Ammon's horn (tissue), 1 donor: ENCODE measurements at places on chromosomes 13 and 19.

- DNase-seq: no peak
Observed at GRCh38 chr13:35916146-35916545, 215.0 kb downstream of the DCLK1 start.

DNA sequence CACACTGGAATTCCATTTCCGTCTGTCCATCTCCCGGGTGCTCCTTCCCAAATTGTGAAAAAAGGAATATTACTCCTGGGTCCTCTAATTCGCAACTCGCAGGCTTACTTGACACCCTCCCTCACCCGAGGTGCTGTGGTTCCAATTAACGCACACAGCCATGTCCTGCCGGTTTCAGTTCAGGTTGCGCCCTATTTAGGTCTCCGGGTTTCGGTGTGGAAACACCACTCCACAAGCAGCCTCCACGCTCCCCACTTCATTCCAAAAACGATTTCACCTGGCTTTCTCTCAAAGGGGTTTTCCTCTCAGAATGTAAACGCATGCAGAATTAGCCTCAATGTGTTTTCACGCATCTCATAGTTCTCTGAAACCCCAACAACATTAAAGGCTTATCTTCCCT, 37.9 kb downstream of the NAXD start:
- no peak for DNase-seq

GRCh38 chr19:28530406-28531035, 682.4 kb downstream of the UQCRFS1 start:
- no peak for DNase-seq

- no peak for DNase-seq
Observed at GRCh38 chr19:2699413-2700140, 2.9 kb downstream of the GNG7 start.

DNA sequence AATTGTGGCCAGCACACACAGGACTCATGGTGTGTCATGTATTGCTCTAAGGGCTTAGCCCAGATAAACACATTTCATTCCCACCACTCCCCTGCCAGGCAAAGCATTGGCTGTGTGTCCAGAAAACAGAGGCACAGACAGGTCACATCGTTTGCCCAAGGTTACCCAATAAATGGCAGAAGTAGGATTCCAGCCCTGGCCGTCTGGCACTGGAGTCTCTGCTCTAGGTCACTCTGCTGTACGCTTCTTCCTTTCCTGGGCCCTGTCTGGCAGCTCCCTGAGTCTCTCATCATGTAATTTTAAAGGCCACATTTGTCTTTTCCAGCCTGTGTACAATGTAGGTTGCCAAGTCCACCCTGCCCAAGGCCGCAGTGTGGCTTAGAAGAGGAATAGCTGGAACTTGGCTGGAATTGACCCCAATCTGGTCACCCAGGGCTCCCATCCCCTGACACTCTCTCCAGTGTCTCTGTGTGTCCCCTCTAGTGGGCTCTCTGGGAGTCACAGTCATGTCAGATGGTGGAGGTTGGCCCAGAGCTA, 264.5 kb upstream of the TSHZ3 start:
- DNase-seq: no peak

GRCh38 chr13:23716401-23716800, 146.2 kb downstream of the TNFRSF19 start:
- no peak for DNase-seq

- DNase-seq: no peak
Observed at GRCh38 chr19:40278361-40279035, 6.6 kb downstream of the AKT2 start.

GRCh38 chr19:2759362-2759761, 19.5 kb upstream of the SLC39A3 start:
- DNase-seq: no peak

- DNase-seq: no peak
Observed at GRCh38 chr13:67515895-67516294, 285.8 kb upstream of the PCDH9 start.

DNA sequence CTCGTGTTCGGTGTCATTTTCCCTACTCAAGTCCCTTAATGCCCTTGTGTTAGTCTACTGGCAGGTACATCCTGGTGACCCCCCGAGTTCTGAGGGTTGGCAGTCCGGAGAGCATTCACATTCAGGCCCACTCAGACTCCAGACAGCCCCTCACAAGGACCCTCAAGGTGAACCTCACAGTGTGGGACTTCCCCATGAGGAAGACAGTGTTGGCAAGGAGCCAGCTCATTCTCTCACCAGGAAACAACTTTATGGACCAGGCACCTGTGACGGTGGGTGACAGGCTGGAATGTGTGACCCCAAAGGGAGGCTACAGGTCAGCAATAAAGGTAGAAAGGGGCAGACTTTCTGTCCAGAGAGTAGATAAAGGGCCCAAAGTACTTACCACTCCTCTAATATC, 24.5 kb downstream of the RDH8 start:
- no peak for DNase-seq

- DNase-seq: no peak
Observed at GRCh38 chr19:2132731-2133490, 18.5 kb downstream of the AP3D1 start.

GRCh38 chr19:44626048-44626624, 12.8 kb downstream of the IGSF23 start:
- no peak for DNase-seq

- no peak for DNase-seq
Observed at GRCh38 chr13:94351292-94351990, 128.0 kb downstream of the DCT start.

- no peak for DNase-seq
Observed at GRCh38 chr19:21749090-21749489, 18.3 kb downstream of the ZNF100 start.

GRCh38 chr19:30567536-30568232, 195.5 kb downstream of the ZNF536 start:
- no peak for DNase-seq

GRCh38 chr13:99760456-99760855, 211.1 kb downstream of the ZIC5 start:
- DNase-seq: no peak

DNA sequence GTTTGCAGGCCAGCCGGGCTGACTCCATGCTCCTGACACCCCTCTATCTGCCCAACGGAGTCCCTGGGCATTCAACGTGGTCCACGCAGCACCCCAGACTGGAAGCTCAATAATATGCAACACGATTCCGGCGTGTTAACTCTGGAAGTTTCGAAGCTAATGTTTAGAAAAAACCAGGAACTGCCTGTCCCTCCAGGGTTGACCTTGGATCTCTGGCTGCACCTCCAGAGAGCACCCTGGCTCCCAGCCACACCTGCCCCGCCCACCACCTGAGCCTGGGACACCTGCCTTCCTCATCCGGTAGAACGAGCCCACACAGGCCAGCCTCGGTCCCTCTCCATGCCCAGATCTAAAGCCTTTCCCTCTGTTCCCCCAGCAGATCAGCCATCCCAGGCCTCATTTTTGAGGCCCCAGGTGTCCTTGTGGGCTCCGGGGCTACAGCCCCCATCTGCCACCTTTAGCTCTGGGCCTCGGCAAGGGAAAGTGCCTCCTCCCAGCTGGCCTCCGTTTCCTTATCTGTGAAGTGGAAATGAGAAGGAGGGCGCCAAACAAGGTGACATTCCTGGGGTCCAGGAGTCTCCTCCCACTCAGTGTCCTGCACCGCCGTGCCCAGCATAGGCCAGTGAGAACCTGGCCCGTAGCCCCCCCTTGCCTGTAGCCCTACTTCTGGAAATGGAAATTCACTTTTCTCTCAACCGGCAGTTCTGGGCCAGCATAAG, 38.7 kb downstream of the KLF2 start:
- no peak for DNase-seq

DNA sequence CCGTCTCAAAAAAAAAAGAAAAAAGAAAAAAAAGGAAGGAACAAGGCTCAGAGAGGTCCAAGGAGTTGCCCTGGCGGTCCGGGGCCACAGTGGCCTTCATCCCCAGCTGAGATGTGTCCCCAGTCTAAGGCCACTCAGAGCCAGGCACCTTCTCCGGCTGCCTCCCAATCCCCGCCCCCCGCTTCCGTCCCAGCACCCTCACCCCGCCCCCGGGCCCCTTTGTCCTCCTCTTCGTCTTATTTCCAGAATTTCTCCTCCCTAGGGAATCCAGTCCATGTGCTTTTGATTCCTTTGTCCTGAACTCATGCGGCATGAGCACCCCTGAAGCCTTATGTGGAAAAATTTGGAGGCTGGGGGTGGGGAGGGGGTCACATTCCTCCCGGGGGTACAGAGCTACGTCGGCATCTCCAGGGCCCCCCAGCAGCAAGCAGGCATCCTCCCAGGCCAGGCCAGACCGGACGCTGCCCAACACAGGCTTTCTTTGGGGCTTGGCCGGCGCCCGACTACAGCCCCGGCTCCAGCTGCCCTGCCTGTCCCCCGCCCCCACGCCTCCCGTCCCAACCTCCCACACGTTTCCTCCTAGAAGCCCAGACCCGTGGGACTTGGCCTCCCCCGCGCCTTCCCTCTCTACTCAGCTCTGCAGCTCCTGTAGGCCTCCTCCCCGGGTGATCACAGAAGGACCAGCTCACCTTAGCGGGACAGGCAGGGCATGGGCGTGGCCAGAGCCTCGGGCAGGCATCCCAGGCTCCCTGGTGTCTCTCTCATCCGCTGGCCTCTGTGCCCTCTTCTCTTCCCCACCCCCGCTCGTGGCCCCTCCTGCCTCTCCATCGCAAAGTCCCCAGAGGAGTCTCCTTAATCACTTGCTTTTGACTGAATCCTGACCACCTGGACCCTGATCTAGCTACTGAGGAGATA, 17.8 kb upstream of the ADGRE5 start:
- DNase-seq: no peak

- DNase-seq: no peak
Observed at GRCh38 chr19:39708594-39708993, 4.3 kb downstream of the LGALS14 start.

DNA sequence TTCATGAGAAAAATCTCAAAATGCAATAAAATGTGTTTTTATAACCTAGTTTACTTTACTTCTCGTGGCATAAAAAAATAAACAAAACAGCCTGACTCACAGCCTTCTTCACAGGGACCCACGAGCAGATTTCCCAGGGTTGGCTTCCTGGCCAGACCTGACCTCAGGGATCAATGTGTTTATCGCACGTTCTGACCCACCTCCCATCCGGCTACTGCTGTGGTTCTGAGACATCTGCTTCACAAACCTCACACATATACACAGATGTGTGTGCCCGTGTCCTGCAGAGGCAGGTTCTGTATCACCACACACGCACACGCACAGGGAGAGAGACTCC, 118.3 kb downstream of the COL4A2 start:
- DNase-seq: no peak

- DNase-seq: no peak
Observed at GRCh38 chr13:100594731-100595130, 6.1 kb upstream of the GGACT start.

DNA sequence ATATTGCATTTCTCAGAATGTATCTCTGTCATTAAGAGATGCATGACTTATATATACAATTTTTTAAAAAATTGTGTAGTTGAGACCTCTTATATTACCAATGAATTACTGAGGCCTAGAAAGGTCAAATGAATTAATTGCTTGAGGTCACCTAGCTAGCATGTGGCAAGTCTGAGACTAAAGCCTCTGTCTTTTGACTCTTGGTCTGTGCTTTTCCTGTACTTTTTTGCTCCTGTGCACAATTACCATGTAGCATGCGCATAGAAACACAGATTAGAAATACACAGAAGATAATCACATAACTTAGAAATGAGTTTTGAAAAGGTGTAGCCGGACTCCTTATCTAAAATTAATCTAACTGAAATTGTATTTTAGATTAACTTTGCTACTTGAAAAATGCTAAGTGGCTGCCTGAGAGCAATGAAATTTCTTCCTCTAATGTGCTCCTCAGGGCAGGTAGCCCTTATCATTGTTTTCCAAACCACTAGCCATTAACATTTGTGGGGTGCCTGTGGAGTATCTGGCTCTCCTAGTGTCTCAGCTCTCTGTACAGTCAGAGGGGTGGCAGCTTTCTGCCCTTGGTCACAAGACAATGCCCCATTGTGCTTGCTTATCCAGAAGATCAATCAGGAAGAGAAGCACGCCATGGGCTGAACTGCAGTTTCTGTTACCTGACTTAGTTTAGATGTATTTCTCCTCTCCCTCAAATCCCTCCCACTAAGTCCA, 119.6 kb downstream of the RFC3 start:
- DNase-seq: no peak

GRCh38 chr13:102978168-102978567, 88.0 kb downstream of the SLC10A2 start:
- DNase-seq: no peak

GRCh38 chr13:64417581-64417980, 2812.6 kb downstream of the PCDH9 start:
- DNase-seq: no peak
